HFF-Myc (cell line): ENCODE measurements at places on chromosomes 12 and 14.

DNA sequence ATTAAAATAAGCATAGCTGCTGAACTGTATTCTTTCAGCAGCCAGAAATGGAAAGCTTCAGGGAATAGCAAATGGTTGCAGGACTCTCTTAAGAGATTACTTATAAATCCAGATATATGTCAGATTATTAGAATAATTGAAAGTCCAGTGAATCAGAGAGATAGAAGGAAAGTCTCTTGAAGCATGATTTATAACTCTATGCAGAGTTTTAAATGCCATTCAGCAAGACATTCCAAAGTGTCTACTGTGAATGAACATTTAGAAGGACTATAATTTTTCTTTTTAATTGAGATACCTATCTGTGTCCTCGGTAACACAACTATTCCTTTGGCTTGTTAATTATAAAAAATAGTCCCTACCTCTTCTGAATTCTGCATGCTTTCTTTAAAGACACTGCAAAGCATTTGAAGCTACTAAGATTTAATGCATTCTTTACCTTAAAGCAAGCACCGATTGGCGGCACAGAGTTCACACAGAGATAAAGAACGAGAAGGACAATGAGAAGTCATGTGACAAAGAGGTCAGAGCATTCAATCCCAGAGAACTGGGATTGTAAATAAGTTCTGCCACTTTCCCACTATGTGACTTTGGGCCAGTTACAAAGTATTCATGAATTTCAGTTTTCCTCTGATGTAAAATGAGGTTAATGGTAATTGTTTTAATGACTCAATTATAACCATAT, 371.0 kb upstream of the ATP2B1 start:
- no peak for DNase-seq

GRCh38 chr14:23177181-23177580, 6.3 kb downstream of the SLC7A8 start:
- DNase-seq, result no peak

DNA sequence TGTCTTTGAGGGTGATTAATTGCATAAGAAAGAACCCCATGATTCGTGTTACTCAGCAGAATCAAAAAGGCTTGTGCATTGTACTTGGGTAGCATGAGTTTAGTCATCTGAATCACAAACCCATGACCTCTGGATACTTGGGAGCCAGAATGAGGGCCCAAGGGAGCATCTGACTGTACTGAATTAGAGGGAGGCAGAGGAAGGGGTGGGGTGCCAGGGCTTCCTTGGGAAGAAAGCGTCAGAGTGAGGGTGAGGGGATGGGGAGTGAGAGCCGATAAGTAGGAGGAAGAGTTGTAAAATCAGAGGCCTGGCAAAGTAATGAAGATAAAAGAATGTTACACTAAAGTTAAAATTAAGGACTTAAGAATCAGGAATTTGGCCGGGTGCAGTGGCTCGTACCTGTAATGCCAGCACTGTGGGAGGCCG, 29.8 kb downstream of the GPRC5D start:
- DNase-seq, result no peak

GRCh38 chr12:110916295-110916875, 4.0 kb downstream of the MYL2 start:
- no peak for DNase-seq

- DNase-seq, result no peak
These were observed 32.0 kb upstream of the FAM181A start for GRCh38 chr14:93895023-93895604.

- DNase-seq, result no peak
These were observed 666.5 kb downstream of the FLRT2 start for GRCh38 chr14:86196471-86196870.
